AG09319 (cell line): ENCODE measurements at places on chromosomes 6 and 20.
A peak's percentile ranks its signal among the peaks of the same experiment; 100 is the strongest.

- no peak for DNase-seq
Observed at GRCh38 chr6:14271789-14272736, 154.5 kb downstream of the CD83 start.

GRCh38 chr6:25981568-25982263, 19.1 kb downstream of the TRIM38 start:
- no peak for DNase-seq

DNA sequence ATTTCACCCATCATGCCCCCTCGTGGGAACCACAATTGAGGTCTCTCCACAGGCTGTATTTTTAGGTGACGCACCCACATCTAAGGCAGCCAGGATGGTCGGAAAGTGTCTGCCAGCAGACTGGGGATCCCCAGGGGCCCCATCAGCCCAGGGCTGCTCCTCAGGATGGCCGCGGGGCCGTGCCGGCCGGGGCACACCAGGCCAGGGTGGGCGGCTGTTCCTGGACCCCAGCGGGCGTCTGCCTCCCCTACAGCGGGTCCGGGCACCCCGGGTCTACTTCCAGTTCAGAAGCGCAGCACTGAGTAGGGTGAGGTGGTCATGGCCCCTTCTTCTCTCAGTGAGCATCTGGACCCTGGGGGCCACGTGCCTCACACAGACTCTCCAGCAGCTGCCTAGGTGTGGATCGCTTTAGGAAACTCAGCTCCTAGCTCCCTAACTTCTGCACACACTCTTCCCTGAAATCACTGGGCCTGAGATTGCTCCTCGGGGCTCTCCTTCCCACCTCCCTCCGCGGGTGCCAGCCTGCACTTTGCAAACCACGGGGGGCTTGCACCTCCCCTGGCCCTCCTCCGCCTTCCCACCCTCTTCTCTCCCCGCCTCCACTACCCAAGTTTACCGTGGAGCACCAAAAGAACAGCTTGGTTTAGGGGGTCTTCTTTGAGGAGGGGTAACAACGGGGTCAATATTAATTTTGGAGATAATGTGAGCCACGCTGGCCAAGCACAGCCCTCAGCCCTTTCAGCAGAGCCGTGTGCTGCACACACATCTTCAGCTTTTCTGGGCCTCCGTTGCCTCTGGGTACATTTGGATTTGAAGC, 14.2 kb upstream of the FOXC1 start:
- no peak for DNase-seq

DNA sequence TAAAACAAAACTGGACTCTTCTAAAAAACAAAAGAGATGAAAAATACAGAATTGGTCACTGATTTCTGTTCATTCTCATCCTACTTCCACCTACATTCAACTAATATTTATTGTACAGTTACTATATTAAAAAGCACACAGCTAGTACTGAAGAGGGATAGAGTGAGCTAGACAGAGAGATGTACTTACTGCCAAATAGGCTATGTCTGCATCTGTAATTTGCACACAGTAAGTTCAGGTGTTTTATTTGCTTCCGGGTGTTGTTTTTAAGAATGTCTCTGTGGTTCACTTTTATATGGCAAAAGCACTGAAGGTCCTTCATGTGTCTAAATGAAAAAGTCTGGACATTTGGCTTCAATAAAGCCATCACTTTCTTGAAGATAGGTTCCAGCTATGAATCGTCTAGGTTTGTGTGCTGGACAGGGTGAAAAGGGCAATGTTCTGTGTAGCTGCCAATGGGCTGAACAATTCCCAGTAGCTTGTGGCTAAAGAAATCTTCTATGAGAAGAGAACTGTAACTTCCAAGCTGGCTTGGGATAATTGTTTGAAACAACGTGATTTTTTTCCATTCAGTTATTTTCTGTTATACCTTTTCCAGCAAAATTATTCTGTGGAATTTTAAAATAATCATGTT, 47.3 kb downstream of the EPB41L2 start:
- DNase-seq, result peak; percentile 65

DNA sequence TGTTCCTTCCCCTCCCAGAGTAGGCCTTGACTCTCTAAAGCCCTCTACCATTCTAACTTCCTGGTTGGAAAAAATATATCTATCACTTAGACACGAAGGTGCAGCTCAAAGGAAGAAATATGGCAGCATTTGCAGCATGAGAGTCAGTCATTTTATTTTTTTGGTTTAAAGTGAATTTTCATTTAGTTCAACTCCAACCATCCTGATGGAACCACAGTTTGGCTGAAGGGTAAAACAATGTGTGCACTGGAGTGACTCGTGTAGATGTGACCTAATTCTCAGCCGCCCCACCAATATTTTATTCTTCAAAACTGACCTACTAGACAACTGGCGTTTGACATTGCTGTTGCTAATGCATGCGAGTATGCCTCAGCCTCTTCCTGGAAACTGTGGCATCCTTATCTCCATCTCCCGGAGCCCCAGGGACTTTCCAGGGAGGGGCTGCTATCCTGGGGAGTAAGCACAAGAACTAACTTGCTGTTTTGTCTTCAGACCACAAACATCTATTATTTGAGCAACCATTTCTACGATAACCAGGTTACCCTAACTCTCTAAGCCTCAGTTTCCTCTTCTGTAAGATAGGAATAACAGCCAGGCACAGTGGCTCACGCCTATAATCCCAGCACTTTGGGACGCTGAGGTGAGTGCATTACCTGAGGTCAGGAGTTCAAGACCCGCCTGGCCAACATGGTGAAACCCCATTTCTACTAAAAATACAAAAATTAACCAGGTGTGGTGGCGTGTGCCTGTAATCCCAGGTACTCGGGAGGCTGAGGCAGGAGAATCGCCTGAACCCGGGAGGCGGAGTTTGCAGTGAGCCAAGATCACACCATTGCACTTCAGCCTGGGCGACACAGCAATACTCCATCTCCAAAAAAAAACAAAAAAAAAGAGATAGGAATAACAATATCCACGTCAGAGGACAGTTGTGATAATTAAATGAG, 148.7 kb upstream of the JARID2 start:
- no peak for DNase-seq

DNA sequence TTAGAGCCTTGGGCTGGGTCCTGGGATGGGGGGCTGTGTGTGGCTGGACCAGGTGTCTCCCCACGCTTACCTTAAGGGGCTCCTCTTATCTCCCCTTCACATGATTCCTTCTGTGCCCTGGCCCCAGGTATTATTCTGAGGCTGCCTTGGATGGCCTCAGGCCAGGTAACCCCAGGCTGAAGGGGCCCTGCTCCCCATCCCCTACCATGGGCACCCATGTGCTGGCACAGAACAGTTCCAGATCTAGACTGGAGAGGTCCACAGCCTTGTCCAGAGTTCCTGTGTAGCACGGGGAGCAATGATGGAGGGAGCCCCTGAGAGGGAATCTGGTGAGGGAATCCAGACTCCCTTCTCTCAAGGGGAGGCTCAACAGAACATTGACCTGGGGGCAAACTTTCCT, 32.1 kb downstream of the MOCS1 start:
- no peak for DNase-seq

- no peak for DNase-seq
Observed at GRCh38 chr20:61919239-61919638, 146.4 kb downstream of the TAF4 start.

GRCh38 chr6:20608356-20608755, 74.1 kb downstream of the CDKAL1 start:
- no peak for DNase-seq

DNA sequence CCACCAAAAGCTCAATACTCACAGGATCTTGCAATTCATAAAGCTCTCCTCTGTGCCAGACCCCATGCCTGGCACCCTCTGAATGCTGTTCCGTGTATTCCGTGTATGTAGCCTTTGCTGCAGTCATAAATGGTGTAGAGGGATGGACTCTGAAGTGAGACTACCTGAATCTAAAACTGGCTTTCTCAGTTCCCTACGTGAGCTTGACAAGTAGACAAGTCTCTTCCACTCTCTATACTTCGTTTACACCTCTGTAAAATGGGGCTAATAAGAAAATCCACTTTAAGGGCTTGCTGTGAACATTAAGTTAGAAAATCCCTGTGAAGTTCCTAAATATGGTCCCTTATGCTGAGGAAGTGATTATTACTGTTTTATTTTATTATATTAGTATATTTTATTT, 31.5 kb downstream of the PPP1R16B start:
- no peak for DNase-seq

DNA sequence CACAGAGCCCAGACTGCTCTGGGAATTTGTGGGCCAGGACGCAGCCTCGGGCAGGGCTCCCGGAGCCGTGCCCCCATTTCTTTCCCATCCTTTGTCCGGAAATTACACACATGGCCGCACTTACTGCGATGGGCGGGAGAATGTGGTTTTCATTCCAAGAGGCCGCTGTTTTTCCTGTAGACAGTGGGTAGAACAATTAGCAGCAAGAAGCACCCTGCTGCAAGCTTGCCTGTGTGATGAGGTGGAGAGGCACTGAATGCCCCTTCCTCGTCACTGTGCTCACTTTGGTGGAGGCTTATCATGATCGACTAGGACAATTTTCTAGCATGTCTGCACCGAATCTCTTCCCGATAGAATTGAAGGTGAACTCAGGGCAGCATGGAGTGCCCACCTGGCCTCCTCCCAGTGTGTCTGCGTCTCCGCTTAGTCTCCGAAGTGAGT, 102.8 kb downstream of the DACT2 start:
- no peak for DNase-seq

GRCh38 chr20:50716518-50716917, 14.9 kb upstream of the PARD6B start:
- no peak for DNase-seq

- DNase-seq, result no peak
Observed at GRCh38 chr6:97195117-97195516, 87.9 kb downstream of the MMS22L start.

DNA sequence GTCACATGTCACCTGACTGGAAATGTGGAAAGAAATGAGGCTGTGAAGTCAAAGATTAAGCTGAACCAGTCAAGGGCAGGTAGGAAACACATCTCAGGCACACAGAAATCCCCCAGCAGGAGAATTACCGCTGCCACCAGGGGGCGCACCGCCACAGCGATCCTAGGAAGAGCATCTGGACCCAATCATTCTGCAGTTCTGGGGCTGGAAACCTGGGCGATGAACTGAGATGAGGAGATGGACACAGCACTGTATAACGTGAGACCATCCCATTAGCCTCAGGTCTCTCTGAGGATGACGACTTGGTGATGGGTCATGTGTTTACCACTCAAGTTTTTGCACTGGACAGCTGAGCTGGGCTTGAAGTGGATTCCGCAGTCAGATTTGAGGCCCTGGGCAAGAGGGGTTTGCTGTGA, 6.5 kb upstream of the SLC24A3 start:
- DNase-seq, result peak; percentile 18

GRCh38 chr6:41191569-41191968, 9.4 kb downstream of the TREML2 start:
- DNase-seq, result no peak

DNA sequence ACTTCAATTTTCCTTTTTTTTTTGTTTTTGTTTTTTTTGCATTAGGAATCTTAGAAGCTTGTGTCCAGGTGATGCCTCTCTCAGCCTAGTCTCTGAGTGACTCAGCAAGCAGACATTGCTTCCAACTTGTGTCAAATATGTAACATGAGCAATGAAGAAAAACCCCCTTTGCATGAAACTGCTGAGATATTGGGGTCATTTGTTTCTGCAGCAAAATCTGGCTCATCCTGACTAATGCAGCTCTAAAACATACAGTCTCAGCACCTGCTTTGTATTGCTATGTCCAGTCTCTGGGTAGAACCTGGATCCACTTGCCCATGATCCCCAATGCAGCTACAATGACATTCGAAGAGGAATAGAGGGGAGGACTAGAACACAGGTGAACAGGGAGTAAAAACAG, 55.7 kb upstream of the LRFN2 start:
- DNase-seq, result no peak
